Stimulated activated CD8-positive, alpha-beta memory T cell treated with anti-CD3 and anti-CD28 coated beads, Interleukin-12 subunit alpha, Interleukin-12 subunit beta, amount 100 ng/mL, for 4 hours (primary cell): ENCODE measurements at places on chromosomes 7 and 10.

DNA sequence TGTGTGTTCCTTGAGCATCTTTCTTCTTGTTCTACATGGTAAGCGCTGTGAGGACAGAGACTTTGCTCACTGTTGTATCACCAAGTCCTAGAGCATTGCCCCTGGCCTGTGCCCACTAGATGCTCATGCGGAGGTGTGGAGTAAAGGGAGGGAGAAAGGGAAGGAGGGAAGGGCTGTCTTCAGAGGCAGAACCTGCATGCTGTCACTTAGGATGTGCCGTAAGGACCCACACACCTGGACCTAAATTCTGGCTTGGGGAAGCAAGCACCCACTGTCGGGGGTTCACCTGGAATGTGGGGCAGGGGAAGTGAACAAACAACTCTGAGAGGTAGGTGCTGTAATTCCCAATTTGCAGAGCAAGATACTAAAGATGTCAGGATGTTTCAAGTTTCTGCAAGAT is 129.5 kb downstream of the PTPN20 start:
- no peak for DNase-seq

DNA sequence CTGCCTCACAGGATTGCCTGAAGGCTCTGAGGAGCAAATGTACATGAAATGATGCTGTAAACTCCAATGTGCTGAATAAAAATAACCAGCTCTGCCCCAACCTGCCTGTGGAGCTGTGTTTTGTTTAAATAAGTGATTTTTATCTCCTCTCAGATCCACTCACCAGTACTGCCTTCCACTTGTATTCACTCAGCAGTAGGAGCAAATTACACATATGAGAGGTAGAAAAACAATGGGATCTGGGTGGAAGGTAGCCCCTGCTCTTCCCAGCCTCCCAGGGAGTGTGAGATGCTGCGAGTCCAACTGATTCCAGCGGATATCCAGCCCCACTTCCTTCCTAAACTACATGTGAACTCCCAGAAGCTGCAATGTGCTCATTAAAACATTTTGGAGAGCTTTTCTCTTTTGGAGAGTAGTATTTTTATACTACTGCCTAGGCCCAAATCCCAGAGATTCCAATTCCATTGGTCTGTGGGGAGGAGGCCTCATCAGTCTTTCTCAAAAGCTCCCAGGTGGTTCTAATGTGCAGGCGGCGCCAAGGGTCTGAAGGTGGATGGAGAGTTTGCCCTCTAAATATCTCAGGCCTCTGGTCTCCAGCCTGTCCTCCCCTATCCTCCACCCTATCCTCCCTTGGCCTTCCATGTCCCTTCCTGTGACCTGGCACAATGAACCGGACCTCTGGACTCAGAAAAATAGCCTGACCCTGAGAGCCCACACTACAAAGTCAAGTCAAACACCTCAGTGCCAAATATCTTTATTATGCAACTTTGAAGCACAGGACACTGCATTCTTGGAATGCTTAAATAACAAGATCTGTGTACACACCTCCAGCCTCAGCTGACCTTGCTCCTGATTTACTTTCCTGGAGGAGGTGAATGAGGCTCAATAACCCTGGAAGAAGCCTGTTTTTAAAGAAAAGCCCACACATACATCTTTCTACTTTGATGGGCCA is 46.2 kb downstream of the CPVL start:
- DNase-seq, result no peak

DNA sequence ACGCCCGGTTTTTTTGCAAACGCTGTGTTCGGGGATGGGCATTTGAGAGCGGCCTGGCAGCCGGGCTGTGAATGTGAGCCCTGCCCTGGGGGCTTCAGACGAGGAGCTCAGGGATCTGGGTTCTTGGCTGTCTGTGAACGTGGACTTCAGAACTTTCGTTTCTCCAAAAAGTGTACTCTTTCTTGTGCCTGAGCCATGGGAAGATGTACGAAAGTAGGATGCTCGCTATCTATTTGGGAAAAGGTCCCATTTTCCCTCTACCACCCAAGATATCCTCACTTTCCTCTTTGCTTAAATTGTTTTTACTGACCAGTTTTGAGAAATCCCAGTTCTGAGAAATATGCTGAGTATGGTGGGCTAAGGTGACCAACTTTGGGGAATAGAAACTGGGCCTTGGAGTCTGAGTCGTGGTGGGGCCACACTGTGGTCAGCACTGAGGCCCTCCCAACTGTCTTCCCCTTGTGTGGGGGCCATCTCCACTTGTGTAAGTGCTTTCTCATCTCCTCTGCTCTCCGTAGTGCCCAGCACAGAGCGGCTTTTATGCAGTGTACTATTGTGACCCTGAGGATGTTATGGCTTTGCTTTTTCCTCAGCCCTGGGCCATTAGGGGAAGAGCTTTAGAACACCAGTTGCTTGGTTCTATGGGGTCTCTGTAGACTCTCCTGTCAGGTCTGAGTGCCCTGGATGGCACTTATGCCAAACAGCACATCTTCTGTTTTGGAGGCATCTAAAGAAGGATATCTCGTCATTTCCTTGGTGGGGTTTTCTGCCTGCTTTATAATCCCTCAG is 918 bp downstream of the DBNL start:
- no peak for DNase-seq

GRCh38 chr7:152931633-152932032 is 172.1 kb downstream of the ACTR3B start:
- no peak for DNase-seq

DNA sequence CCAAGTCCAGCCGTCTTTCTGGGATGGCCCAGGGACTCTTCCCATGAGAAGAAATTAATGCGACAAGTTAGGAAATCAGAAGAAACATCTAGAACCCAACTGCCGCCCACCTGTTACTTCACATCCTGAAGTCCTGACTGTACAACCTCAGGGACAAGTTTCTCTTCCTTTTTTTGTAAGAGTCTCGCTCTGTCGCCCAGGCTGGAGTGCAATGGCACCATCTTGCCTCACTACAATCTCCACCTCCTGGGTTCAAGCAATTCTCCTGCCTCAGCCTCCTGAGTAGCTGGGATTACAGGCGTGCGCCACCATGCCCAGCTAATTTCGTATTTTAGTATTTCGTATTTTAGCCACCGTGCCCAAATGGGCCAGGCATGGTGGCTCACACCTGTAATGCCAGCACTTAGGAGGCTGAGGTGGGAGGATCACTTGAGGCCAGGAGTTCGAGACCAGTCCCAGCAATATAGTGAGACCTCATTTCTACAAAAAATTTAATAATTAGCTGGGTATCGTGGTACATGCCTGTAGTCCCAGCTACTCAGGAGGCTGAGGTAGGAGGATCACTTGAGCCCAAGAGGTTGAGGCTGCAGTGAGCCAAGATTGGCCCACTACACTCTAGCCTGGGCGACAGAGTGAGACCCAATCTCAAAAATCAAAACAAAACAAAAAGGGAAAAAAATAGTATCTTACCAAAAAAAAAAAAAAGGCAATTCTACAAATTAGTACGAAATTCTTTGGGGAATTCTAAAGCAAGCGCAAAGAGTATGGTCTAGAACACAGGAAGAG is 20.8 kb downstream of the LAT2 start:
- DNase-seq, result no peak

DNA sequence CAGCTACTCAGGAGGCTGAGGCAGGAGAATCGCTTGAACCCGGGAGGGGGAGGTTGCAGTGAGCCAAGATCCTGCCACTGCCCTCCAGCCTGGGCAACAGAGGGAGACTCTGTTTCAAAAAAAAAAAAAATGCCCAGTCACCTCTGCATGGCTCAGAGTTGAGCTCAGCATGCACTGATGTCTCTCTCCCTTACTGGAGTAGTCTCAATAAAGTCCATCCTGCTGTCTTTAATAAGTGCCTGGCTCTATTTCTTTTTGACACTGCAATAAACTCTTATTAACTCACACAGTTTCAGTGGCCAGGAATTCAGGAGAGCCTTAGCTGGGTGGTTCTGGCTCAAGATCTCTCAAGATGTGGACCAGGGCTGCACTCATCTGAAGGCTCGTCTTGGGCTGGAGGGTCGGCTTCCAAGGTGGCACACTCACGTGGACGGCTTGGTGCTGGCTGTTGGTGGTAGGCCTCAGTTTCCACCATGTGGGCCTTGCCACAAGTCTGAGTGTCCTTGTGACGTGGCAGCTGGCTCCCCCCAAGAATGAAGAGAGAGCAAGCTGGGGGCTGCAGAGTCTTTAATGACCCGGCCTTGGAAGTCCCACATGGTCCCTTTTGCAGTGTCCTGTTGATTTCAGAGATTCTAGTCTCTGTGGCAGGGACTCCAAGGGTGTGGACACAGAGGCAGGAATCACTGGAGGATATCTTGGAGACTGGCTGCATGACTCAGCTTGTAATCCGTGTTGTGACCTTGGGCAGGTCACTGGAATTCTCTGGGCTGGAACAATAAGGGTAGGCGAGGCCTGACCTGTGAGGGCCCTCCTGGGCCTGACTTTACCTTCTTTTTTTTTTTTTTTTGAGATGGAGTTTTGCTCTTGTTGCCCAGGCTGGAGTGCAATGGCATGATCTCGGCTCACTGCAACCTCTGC is 85.9 kb upstream of the KMT2C start:
- no peak for DNase-seq

GRCh38 chr10:16856092-16856491 is 38.9 kb upstream of the RSU1 start:
- DNase-seq, result no peak
